Upper lobe of right lung (tissue), 1 donor: ENCODE measurements at places on chromosomes 1 and 21. TPM values are rescaled to one million over a fixed set of nuclear protein-coding genes. Genes with fewer than 3 reads are reported as not detected.

DNA sequence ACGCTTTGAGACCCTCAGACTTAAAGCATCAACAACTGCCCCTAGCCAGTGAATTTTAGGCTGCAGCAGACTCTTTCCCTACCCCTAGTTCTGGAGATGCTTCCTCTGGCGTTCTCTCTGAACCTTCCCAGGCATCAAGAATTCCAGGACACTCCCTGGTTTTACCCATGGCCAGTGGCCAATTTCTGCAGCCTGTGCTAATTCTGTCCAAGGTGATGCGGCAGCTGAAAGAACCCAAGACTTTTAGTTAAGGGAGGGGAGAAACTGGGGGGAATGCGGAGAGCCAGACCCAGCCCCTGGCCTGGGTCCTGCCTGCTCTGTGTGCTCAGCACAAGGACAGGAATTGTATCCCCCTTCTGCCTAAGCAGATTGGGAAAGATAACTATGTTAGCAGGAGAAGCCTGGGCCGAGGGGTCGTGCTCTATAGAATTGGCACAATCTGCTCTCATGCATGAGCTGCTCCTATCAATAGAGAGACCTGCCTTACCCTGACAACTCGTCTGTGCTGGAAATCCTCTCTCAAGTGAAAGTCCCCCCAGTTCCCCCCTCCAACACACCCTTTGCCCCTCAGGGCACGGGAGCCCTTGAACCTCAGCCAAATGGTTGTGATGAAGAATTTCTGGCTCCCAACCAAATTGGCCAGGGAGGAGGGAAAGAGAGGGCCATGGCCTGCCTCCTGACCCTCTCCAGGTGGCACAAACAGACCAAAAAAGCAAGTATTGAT lies 5.4 kb upstream of the GJA8 start:
- H3K4me3 ChIP-seq = no peak overlapping the region
- H3K27ac ChIP-seq = no peak overlapping the region
- H3K27me3 ChIP-seq = no peaks in the 10 kb centered on the region
- H3K36me3 ChIP-seq = no peaks in the 10 kb centered on the region
- DNase-seq = no peak
- H3K4me1 ChIP-seq = no peaks in the 10 kb centered on the region

GRCh38 chr1:183544598-183545297 lies 45.5 kb downstream of the NCF2 start:
- H3K27me3 ChIP-seq = no peaks in the 10 kb centered on the region
- no peaks in the 10 kb centered on the region for H3K4me1 ChIP-seq
- peaks cover 93% of the 10 kb centered on the region for H3K36me3 ChIP-seq
- DNase-seq = no peak
- H3K4me3 ChIP-seq = no peak overlapping the region
- H3K27ac ChIP-seq = no peak overlapping the region

- peaks cover 46% of the 10 kb centered on the region for H3K4me1 ChIP-seq
- no peak overlapping the region for H3K27ac ChIP-seq
- no peaks in the 10 kb centered on the region for H3K36me3 ChIP-seq
- H3K27me3 ChIP-seq = peaks cover 11% of the 10 kb centered on the region
- H3K4me3 ChIP-seq = peak overlapping the region; percentile 58
Observed at GRCh38 chr1:201537891-201538611, 876 bp upstream of the NAV1 start.

DNA sequence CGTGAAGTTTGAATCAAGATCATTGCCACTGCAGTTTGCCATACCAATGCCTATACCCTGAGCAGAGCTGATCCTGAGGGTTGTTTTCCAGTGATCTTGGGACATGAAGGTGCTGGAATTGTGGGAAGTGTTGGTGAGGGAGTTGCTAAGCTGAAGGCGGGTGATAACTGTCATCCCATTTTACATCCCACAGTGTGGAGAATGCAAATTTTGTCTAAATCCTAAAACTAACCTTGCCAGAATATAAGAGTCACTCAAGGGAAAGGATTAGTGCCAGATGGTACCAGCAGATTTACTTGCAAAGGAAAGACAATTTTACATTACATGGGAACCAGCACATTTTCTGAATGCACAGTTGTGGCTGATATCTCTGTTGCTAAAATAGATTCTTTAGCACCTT lies 78.6 kb downstream of the FMN2 start:
- H3K27ac ChIP-seq = no peak overlapping the region
- H3K4me3 ChIP-seq = no peak overlapping the region
- DNase-seq = no peak
- no peaks in the 10 kb centered on the region for H3K27me3 ChIP-seq

- peaks cover 18% of the 10 kb centered on the region for H3K4me1 ChIP-seq
- no peaks in the 10 kb centered on the region for H3K27me3 ChIP-seq
- H3K4me3 ChIP-seq = no peak overlapping the region
- DNase-seq = no peak
- peak overlapping the region; percentile 52 for H3K27ac ChIP-seq
Observed at GRCh38 chr1:153573351-153573750, 7.7 kb upstream of the S100A2 start.

DNA sequence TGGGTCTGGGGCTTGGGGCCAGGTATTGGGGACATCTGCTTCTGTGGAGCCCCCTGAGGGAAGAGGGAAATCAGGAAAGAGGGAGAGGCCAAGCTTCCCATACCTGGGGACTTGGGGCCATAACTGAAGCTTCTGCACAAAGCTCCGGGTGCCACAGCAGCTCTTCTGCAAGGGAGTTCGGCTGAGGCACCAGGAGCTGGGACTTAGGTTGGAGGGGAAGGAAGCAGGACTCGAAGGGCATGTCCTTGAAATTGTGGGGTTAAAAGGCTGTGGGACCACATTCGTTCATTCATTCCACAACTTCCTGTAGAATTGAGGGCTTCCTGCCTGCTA lies 1.7 kb upstream of the EPS8L3 start:
- H3K27me3 ChIP-seq = no peaks in the 10 kb centered on the region
- H3K36me3 ChIP-seq = no peaks in the 10 kb centered on the region
- no peak overlapping the region for H3K27ac ChIP-seq
- peak; percentile 42 for DNase-seq
- H3K4me3 ChIP-seq = no peak overlapping the region
- H3K4me1 ChIP-seq = peaks cover 8% of the 10 kb centered on the region

Gene SNAP47
- 27.7 TPM for total RNA-seq

- H3K4me1 ChIP-seq = peaks cover 45% of the 10 kb centered on the region
- no peak for DNase-seq
- no peak overlapping the region for H3K27ac ChIP-seq
- no peak overlapping the region for H3K4me3 ChIP-seq
- H3K27me3 ChIP-seq = no peaks in the 10 kb centered on the region
- H3K36me3 ChIP-seq = no peaks in the 10 kb centered on the region
Observed at GRCh38 chr1:18938008-18938706, 18.3 kb downstream of the IFFO2 start.

- H3K27ac ChIP-seq = no peak overlapping the region
- H3K4me1 ChIP-seq = peaks cover 3% of the 10 kb centered on the region
- H3K27me3 ChIP-seq = no peaks in the 10 kb centered on the region
- no peak overlapping the region for H3K4me3 ChIP-seq
Observed at GRCh38 chr1:110960777-110961420, 2.8 kb downstream of the LRIF1 start.

Gene LINGO4
- 0.29 TPM for total RNA-seq

GRCh38 chr1:29121936-29122681 lies 1.6 kb downstream of the TMEM200B start:
- H3K27me3 ChIP-seq = peaks cover 16% of the 10 kb centered on the region
- DNase-seq = peak; percentile 66
- peak overlapping the region; percentile 79 for H3K27ac ChIP-seq
- peak overlapping the region; percentile 63 for H3K4me3 ChIP-seq
- H3K4me1 ChIP-seq = peaks cover 18% of the 10 kb centered on the region
- H3K36me3 ChIP-seq = peaks cover 7% of the 10 kb centered on the region

- H3K4me1 ChIP-seq = peaks cover 6% of the 10 kb centered on the region
- no peak for DNase-seq
- peaks cover 18% of the 10 kb centered on the region for H3K27me3 ChIP-seq
- no peak overlapping the region for H3K27ac ChIP-seq
- no peak overlapping the region for H3K4me3 ChIP-seq
Observed at GRCh38 chr1:245148861-245149260, 5.9 kb upstream of the KIF26B start.

Gene OR6N1
- total RNA-seq = 2.3 TPM
